Activated T-cell treated with anti-CD3 and anti-CD28 coated beads, Interleukin-2, amount 50 U/mL, for 48 hours (primary cell): ENCODE measurements at places on chromosomes 12 and 14.

DNA sequence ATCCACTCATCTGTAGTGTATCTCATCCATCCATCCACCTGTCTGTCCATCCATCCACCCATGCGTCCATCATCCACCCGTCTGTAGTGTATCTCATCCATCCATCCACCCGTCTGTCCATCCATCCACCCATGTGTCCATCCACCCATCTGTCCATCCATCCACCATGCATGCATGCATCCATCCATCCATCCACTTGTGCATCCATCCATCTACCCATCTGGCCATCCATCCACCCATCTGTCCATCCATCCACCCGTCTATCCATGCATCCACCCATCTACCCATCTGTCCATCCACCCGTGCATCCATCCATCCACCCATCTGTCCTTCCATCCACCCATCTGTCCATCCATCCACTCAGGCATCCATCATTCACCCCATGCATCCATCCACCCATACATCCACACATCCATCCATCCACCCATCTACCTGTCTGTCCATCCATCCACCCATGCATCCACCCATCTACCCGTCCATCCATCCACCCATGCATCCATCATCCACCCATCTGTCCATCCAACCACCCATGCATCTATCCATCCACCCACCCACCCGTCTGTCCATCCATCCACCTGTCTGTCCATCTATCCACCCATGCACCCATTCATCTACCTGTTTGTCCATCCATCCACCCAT lies 28.5 kb downstream of the FBRSL1 start:
- DNase-seq, result no peak

- DNase-seq, result no peak
Measured at GRCh38 chr14:50874757-50875156, 2.9 kb downstream of the ABHD12B start.

- no peak for DNase-seq
Measured at GRCh38 chr14:23521785-23522640, 29.6 kb downstream of the ZFHX2 start.

DNA sequence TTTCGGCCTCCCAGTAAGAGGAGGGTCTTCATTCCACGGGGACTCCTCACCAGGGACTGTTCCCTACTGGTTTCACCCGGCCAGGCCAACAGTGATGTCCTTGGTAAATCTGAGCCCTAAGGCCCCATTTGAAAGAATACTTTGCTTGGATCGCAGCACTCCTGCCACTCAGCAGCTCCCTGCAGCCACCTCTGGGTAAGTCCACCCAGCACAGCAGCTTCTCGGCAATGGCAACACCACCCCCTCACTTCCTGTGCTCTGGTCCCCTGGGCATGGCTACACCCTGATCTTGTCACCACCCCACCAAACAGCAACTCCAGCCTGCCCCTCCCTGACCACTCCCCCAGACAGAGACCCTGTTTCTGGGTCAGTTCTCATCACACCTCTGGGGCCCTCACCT lies 100.3 kb downstream of the SETD3 start:
- no peak for DNase-seq

DNA sequence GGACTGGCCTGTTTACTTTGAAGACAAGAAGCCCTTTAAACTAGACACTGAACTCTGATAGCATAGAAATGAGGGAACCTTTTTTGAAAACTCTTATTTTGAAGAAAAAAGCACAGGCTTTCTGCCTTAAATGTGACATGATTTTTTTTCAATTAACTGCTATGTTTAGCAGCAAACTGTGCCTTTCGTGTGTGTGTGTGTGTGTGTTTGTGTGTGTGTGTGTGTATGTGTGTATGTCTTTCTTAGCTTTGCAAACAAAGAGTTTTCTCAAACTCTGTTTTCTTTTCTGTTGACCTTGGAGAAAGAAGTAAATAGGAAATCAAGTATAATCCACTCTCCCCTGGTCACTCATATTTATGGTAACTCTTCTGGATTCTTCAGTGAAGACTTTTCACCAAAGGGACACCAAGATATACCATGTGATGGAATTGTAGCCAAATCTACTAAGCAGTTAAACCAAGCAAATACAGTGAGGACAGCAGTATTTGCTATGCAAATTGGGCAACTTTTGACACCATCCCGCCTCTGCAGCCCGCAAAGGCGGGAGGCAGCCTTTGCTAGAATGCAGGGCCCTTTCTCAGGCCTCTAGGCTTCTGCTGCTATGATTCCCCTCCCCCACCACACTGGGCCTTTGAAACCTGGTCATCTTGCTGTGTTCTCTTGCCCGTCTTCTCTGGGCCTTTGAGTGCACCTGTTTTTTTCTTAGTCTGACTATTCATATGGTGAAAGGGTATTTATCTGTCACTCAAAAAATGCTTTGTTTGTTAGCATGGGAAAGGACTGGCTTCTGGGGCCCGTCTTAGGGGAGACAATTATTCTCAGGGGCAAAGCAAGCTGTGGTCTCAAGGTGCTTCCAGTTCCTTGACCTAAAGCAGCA lies 107.9 kb downstream of the MYRFL start:
- no peak for DNase-seq

GRCh38 chr14:49206828-49207227 lies 379.4 kb downstream of the RPS29 start:
- no peak for DNase-seq

- no peak for DNase-seq
Measured at GRCh38 chr12:7351177-7351576, 47.3 kb downstream of the ACSM4 start.

- no peak for DNase-seq
Measured at GRCh38 chr12:50251619-50252252, 31.6 kb downstream of the LIMA1 start.

- DNase-seq, result no peak
Measured at GRCh38 chr12:54189198-54189539, 384 bp upstream of the SMUG1 start.

DNA sequence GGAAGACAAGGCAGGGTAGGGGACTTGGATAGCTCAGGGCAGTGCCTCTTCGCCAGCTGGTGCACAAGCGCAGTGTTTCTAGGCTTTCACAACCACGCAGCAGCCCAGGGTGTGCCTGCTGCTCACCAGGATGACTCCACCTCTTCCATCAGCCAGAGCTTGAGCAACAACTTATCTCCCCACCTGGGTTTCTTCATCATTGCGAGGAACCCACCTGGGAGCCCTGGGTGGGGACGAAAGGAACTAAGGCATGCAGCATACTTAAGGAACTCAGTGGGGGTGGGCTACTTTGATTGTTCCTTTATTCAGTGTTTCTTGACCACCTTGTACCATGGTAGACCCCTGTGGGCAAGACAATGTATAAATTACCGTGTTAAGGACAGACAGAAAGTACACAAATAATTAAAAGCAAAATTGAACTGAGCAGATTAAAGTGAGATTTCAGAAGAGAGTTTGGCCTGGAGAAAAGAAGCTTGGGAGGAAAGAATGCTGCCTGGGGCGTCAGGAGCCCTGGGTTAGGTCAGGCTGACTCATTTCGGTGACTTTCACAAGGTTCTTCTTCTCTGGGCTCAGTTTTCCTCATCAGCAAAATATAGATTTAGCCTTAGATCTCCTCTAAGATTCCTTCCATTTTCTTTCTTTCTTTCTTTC lies 22.9 kb downstream of the KRT18 start:
- DNase-seq, result no peak

GRCh38 chr12:22656831-22657230 lies 31.9 kb downstream of the ETNK1 start:
- DNase-seq, result no peak

GRCh38 chr14:35420036-35420811 lies 15.7 kb upstream of the NFKBIA start:
- no peak for DNase-seq

DNA sequence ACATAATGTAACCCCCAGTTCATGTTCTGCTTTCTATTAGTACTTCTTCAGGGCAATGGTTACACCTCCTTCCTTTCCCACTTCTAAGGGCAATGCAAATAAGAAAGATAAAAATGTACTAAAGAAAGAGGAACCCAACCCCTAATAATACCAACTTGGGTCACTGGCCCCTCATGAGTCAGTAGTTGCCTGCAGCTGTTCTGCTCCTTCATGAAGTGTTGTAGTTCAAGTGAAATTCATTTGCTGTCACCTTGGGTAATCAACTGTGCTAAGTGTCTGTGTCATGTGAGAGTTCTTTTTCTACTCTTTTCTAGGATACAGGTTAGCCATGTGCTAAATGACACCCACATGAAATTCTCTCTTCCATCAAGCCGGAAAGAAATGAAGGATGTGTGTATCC lies 91.8 kb downstream of the PLXNC1 start:
- no peak for DNase-seq
